ENCODE measurements at places on chromosomes 3 and 15.

GRCh38 chr3:27827041-27827440 lies 104.9 kb upstream of the EOMES start:
- DNase-seq: no peak

DNA sequence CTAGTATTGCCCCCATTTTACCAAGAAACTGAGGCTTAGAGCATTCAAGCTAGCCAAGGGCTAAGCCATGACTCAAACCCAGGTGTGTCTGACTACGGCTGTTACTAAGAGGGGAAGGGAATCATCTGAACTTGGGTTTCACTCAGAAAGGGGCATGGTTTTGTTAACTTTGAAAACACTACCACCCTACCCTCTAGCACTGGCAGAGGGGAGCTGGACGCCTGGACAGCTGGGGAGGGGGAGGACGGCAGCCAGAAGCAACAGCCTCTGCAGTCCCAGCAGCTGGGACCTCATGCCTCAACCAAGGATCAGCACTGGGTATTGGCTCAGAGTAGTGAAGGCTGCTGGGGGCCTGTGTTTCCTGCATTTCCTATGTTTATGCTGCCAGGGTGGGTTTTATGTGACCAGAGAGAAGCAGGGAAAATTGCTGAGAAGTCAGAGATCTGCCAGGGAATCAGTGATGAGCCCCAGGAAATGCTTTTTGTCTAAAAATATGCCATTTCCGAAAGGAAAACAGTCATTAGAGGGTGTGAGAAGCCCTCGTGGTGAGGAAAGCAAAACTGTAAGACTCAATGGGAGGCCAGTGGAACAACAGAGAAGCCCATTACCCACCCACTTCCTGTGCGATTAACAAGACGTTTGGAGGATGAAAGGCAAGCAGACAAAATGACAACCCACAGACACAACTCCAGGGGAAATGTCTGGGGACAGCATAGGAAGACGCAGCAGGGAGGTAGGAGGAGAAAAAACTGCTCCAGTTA lies 41.2 kb downstream of the LIPC start:
- DNase-seq: no peak

DNA sequence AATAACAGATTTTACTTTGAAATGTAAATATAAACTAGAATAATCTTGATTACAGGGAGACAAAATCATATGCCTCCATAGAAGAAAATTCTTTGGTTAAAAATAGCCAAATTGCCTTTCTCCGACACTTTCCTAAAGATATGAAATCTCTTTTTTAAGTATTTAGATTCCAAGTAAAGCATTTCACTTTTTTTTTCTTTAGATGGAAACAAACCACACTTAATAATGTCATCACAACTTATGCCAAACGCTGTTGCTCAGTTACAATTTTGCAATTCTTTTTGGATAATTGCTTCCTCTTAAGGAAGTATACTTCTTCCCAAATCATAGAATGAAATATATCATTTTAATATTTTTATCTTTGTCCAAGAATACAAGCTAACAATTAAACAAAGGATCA lies 294.1 kb upstream of the ARL6 start:
- no peak for DNase-seq

- DNase-seq: no peak
Measured at GRCh38 chr3:11379238-11379823, 107.1 kb downstream of the ATG7 start.

GRCh38 chr3:118955914-118956556 lies 78.6 kb downstream of the IGSF11 start:
- DNase-seq: no peak

DNA sequence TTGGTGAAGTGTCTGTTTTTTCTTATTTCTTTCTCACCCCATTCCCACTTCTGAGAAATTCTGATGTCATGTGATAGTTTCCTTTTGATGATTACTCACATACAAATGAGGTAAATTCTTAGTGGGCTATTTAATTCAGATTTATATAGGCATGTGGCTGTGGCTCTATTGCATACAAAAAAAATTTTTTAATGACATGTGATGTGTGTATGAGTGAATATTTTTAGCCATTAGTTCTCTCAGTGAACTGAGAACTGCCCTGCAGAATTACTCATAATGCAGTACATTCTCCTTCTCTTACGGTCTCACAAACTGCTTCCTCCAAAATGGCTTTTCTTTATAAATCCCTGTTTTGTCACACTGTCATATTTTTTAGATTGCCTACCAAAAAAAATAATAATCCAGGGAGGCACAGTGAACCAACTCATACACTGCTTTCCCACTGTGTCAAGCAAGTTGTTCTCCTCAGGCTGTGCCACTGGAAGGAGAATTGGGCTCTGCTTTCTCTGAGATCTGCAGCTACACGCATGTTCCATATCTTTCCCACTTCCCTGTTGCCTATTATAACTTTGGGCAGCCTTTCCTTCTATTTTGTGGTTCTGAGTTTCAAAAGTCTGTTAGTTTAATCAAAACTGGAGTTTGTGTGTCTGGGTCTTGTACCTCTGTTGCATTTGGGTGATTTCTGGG lies 415.7 kb upstream of the THBS1 start:
- DNase-seq: no peak

DNA sequence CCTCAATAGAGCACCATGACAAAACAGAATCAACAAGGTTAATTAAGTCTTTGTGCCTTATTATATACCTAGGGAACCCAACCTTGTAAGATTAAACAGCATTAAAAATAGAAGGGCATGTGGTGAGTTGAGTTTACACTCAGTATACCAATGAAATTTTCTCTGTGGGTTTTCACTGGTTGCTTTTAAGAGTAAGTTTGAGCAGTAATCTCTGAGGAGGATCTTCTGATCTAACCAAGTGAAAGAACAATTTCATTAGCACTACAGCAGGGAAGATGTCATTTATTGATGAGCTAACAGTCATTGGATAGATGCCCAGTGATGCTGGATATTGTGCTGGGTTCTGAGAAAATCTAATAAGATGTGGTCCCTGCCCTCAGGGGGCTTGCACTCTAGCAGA lies 26.9 kb upstream of the AKAP13 start:
- no peak for DNase-seq

DNA sequence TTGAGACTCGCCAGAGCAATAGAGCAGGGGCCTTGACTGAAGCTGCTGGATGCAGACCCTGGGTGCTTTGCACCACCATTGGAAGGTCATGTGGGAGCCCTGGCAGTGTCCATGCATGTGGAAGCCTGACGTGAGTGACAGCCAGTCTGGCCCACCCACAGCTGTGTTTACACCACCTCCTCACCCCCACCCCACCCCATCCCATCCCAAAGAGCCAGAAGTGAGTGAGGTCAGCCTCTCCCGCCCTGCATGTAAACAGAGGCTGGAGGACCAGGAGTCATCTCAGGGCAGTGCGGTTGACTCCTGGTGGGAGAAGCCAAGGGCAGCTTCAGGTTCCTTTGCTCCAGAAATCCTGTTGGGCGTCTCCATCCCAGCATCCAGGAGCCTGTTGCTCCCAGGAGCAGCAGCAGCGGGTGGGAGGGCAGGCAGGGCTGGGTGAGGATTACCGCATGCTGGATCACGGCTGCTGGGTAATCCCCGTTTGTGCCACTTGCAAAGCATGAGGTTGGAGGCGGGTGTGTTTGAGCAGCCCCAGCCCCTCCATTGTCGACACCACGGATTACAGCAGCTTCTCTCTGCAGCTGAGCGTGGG lies 44.6 kb downstream of the CORO2B start:
- no peak for DNase-seq

DNA sequence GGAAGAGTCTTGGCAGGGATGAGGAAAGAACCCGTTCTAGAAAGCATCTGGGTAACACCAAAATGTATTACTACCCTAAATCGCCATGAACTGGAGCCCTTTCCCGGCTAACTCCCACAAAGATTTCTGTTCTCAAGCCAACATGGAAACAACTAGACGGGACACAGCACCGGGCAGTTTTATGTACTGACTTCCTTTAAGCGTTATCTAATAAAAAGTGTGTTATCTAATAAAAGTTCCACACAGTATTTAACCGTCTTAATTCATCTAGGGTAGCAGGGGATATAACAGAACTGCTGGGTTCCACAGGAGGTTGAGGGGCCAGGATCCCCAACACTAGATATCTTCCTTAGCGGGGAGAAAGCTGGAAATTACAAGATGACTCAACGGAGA lies 347 bp upstream of the C3orf62 start:
- DNase-seq: no peak
